Activated B cell treated with CpG ODN at 0.5 μM for 24 hours (primary cell): ENCODE measurements at places on chromosomes 1 and 21.

- DNase-seq: no peak
These were observed 92.1 kb upstream of the SLC44A3 start for GRCh38 chr1:94727846-94728715.

DNA sequence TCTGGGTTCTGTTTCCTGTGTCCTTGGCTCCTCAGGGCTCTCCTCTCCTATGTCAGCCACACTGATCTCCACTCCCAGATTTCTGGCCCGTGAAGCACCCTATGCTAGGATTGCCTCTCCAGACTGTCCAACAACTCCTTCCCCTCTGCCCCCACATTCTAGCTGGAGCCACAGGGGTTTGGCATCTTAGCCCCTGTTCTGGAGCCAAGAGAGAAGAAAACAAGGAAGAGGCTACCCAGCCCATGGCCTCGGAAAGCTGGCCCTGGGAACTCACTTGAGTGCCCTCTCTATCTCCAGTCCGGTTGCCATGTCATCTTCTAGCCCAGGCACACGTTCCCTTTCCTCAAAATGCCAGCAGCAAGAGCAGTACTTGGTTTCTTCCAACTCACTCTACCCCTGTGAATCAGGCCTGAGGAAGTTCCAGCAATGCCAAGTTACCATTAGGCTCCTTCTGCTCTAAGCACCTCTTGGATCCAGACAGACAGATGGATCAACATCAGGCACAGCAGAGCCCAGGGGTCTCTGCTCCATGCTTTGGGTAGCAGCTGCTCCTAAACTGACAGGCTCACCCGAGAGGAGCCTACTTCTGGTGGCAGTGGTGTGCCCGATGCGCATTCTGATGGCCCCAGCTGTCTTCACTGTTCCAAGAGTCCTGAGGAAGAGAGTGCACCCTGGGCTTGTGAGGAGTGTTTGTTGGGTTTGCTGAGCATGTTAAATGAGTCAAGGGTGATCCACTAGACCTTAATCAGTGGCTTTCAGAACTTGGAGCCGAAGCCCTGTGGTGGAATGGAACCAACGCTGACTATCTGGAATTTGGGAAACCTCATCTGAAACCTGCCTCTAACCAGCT, 11.6 kb upstream of the GPR61 start:
- no peak for DNase-seq

- no peak for DNase-seq
These were observed 24.9 kb downstream of the HMCN1 start for GRCh38 chr1:185759061-185759460.

DNA sequence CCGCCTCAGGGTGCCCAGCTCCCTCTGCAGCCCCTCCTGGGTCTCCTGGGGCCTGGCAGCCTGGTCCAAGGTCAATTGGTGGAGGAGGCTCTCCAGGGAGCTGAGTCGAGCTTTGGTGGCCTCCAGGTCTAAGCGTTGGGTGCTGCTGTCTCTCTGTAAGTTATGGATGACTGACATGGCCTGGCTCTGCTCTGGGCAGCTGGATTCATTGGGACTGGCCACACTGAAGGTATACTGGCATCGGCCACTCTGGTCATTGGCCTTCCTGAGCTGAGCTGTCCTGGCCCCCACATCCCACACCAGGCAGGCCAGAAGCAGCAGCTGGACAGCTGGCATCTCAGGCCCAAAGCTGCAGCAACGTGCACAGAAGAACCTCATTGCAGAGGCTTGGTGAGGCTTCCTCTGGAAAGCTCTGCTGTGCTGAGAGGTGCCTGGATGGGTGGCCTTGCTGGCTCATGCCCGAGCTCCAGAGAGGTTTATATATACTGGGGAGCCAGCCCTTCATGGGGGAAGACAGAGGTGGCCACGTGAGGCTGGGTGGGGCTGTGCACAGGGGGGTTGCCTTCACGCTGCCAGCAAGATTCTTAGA, at the start of gene MYOC:
Gene MYOC (minus strand): TSS at position 455 of the 589 bp plus-strand sequence. CDS start 77 bp downstream, at position 378.
- no peak for DNase-seq

DNA sequence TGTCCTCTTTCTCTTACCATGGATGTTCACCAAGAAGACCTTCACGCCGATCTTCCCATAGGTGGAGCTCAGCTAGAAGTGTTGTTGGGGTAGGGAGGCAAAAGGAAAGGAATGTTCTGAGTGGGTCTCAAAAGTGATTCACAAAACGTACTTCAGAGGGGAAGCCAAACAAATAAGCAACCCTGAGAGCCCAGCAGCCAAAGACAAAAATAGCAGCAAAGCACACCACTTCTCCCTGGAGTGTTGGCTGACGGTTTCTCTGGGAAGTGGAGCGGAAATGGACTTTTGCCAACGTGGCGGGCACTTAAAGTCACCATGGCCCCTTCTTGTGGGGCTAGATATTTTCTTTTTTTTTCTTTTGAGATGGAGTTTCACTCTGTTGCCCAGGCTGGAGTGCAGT, 23.1 kb downstream of the SLC26A9 start:
- DNase-seq: no peak

- no peak for DNase-seq
These were observed 1005.4 kb downstream of the ADGRL2 start for GRCh38 chr1:82806133-82806532.

GRCh38 chr1:109299558-109300343, 7.1 kb downstream of the MYBPHL start:
- no peak for DNase-seq

- DNase-seq: no peak
These were observed 65.3 kb downstream of the URB2 start for GRCh38 chr1:229691362-229691761.

DNA sequence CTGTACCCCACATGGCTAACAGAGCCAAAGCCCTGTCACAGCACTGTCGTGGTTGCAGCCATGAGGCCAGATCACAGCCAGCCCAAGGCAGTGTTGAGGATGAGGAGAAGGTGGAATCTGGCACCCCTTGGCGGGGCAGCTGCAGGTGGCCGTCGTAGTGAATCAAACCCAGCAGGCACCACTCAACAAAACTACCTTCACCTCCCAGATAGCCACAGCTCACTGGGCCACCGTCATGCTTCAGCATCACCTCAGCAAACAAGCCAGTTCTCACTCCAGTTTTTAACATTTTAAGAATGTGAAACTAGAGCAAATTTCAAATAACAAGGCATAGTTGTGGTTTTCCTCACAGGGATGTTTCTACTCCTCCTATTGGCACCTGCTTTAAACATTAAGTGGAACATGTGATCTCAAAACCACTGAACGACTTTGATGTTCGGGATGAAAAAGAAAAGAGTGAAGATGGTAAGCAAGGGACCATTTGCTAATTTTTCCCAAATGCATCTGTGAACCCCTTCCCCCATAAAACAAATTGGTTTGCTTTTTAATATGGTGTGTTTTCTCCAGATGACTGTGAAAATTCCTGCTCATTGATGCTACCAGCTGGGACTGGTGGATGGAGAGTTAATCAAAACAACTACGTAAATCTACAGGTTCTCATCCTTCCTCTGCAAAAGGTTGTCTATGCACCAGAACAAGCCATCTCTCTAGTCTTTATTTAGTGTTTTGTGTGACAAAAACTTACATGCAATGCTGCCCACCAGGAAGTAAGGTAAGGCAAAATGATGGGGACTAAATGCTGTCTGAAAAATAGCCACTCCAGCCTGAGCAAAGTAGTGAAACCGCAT, 45.5 kb downstream of the TOR1AIP2 start:
- DNase-seq: no peak

GRCh38 chr1:153613406-153613805, 469 bp upstream of the S100A16 start:
- DNase-seq: no peak

DNA sequence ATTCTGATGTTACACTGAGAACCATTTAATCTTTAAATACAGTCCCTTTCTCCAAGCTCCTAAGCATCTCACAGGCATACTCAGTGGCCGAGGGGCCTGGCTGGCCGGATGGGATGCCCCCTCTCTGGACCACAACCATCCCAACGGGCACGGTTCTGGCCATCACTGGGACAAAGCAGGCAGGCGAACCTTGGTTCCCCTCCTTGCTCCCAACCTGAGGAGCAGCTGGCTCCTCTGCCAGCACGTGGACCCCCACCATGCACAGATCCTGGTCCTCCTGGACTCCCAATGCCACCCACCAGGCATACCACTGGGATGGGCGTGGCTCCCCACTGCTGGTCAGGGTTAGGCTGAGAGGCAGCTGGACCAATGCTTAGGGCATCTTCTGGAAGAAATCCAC, 19.8 kb upstream of the PRDM16 start:
- no peak for DNase-seq

GRCh38 chr1:64172458-64172983, 30.9 kb upstream of the UBE2U start:
- DNase-seq: no peak
